ENCODE measurements at places on chromosomes 5 and 9.

DNA sequence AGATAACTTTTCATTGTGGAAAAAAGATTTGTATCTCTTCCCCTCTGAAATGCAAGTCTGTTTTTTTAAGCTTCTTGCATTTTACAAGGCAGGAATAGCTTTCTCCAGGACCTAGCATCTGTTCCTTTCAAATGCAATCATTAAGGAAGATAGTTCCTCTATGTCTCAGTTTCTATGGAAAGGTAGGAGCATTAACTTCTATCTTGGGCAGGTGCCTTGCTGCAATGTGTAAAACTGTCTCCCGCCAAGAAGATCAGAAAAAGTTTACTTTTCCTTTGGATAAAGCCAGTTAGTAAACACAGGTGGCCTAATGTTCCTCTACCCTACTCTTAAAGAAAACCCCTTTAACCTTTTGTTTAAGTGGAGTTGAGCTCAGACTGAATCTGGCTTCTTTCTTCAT, 560.6 kb upstream of the CYLC2 start:
- DNase-seq, result no peak

DNA sequence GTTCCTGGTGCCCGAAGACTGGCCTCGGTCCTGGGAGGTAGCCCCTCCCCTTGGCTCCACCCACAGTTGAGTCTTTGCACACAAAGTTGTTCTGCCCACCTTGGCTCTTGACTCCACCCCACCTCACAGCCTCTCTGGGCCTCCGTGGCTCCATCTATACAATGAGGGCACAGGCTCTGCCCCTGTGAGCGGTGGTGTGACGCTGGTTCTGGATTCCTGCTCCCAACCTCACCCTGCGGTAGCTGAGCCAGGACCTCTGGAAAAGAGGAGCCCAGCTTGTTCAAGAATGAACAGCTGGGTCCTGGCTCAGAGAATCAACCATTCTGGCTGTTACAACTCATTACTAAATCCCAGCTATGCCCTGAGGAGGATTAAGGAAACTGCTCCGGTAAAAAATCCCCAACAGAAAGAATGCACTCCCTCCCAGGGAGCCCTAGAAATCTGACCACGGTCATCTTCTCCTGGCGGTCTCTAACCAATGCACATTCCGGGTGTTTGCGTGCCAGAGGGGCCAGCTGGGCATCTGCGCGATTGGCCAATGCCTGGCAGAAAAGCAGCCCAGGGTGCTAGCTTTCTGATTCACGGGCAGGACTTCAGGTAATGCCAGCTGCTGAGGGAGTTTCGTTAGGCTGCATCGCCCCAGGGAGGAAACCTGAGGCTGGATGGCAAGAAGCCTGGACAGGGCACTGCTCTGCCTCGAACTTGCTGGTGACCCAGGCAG, 9.9 kb upstream of the GRHPR start:
- no peak for DNase-seq

- no peak for DNase-seq
Measured at GRCh38 chr5:109987355-109987754, 297.6 kb downstream of the MAN2A1 start.

DNA sequence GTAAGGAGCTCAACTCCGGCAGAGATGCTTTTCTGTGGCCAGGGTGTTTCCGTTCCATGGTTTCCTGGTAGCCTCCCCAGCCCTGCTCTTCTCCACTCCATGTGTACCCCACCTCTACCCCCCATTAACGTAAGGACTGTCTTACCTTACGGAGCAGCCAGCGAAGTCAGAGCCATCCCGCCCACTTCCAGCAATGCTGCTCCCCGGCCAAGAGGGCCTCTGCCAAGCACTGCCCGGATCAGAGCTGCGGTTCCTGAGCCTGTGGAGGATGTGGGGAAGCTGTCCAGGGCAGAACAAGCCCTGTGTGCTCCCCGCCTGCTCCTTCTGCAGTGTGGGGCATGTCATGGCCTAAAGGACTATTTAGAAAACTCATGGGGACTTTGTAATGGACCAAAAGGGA, 261.2 kb downstream of the GADD45G start:
- no peak for DNase-seq

GRCh38 chr5:53940921-53941320, 369.5 kb downstream of the ARL15 start:
- DNase-seq, result no peak

DNA sequence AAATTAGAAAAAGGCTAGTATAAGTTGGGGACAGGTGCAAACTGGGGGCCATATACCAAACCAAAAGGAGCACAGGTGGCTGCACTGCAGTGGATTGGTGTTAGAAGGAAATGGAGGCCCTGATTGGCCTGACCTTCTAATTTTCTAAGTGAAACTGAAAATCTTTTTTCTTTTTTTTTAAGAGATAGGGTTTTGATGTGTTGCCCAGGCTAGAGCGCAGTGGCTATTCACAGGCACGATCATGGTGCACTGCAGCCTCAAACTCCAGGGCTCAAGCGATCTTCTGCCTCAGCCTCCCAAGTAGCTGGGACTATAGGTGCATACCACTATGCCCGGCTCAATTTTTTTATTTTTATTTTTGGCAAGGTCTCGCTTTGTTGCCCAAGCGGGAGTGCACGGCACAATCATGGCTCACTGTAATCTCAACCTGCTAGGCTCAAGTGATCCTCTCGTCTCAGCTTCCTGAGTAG, 9.8 kb upstream of the CCDC69 start:
- no peak for DNase-seq

GRCh38 chr5:16413166-16413860, 52.3 kb downstream of the ZNF622 start:
- no peak for DNase-seq

DNA sequence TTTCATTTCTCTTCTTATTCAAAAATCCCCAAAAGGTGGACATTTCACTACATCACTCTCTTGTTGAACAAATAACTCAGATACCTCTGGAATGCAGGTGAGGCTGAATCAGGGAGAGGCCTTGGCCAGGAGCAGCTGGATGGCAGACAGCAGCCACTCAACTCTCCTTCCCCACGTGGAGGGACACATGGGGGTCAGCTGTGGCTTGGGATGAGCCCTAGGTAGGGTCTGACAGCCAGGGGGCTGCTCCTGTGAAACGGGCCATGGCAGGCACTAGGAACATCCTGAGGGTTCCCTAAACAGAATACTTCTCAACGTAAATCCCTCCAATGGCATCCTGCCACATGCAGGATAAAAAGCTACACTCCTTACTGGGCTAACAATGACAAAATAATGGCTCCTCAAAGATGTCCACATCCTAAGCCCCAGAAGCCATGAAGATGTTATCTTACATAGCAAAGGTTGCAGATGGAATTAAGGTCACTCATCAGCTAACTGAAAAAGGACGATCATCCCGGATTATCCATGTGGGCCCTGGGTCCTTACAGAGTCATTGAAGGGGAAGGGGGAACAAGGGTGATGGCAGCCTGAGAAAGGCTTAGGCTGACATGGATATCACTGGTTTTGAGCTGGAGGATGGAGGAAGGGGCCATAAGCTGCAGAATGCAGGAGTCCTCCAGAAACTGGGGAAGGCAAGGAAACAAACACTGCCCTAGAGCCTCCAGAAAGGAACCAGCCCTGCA, 31.4 kb upstream of the S1PR3 start:
- DNase-seq, result no peak

- no peak for DNase-seq
Measured at GRCh38 chr9:123005964-123006363, 27.5 kb upstream of the GPR21 start.

DNA sequence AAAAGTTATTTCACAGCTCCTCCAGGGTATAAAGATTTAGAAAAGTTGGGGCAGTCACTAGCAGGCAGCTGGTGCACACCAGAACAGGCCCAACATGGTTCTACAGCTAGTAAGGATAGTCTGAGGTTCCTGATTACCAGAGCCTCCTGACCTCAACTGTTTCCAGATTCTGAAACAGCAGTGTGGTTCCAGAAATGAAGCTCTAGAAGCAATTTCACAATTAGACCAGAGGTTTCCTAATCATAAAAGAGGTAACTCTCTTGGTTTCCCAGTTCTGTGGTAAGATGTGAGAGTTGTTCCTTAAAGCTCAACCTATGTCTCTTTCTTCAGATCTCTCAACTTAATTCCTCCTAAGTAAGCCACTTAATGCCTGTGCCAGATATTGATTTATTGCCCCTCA, 11.9 kb downstream of the AGTPBP1 start:
- no peak for DNase-seq

GRCh38 chr5:24535646-24536045, 109.1 kb downstream of the CDH10 start:
- DNase-seq, result no peak

DNA sequence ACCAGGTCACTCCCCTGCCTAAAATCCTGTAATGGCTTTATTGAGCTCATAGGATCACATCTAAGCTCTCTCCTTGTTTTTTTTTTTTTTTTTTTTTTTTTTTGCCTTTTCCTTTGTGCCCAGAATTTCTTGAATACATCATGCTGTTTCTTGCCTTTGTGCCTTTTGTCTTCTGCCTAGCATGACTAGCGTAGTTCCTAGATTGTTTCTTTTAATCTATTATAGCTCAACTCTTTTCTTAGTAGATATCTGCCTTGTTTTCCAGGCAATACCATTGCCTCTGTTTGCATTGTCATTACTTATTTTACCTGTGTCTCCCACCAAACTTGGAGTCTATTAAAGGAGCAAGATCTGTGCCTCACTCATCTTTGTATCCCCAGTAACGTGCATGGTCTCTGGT, 106.1 kb upstream of the C9orf72 start:
- no peak for DNase-seq

- no peak for DNase-seq
Measured at GRCh38 chr9:19009391-19009965, 23.5 kb downstream of the SAXO1 start.

Data from CD4-positive, alpha-beta T cell treated with Interleukin-4 for 4 hours (primary cell).